ENCODE measurements at places on chromosomes 12 and 14.

DNA sequence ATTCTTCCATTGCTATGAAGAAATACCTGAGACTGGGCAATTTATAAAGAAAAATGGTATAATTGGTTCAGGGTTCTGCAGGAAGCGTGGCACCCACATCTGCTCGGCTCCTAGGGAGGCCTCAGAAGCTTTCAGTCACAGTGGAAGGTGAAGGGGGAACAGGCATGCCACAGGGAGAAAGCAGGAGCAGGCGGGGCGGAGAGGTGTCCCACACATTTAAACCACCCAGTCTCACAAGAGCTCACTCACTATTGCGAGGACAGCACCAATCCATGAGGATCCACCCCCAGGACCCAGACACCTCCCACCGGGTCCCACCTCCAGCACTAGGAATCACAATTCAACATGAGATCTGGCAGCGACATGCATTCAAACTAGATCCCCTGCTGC is 56.0 kb upstream of the C14orf180 start:
- peak; percentile 32 for DNase-seq
- peaks cover 15% of the 10 kb centered on the region for H3K27me3 ChIP-seq
- H3K36me3 ChIP-seq = no peaks in the 10 kb centered on the region
- no peaks in the 10 kb centered on the region for H3K4me1 ChIP-seq
- no peak overlapping the region for H3K27ac ChIP-seq
- H3K4me3 ChIP-seq = no peak overlapping the region

GRCh38 chr12:40232602-40233001 is 7.8 kb downstream of the LRRK2 start:
- H3K4me1 ChIP-seq = no peaks in the 10 kb centered on the region
- no peak overlapping the region for H3K27ac ChIP-seq
- H3K36me3 ChIP-seq = no peaks in the 10 kb centered on the region
- peaks cover 4% of the 10 kb centered on the region for H3K27me3 ChIP-seq
- no peak for DNase-seq

GRCh38 chr14:55884819-55885218 is 233.4 kb upstream of the PELI2 start:
- no peak for DNase-seq
- no peak overlapping the region for H3K4me3 ChIP-seq
- H3K36me3 ChIP-seq = no peaks in the 10 kb centered on the region

- H3K4me1 ChIP-seq = peaks cover 3% of the 10 kb centered on the region
- H3K27ac ChIP-seq = no peak overlapping the region
- H3K27me3 ChIP-seq = peaks cover 24% of the 10 kb centered on the region
- H3K4me3 ChIP-seq = no peak overlapping the region
- H3K36me3 ChIP-seq = no peaks in the 10 kb centered on the region
Observed at GRCh38 chr12:126781593-126781992, 1485.4 kb upstream of the TMEM132C start.

DNA sequence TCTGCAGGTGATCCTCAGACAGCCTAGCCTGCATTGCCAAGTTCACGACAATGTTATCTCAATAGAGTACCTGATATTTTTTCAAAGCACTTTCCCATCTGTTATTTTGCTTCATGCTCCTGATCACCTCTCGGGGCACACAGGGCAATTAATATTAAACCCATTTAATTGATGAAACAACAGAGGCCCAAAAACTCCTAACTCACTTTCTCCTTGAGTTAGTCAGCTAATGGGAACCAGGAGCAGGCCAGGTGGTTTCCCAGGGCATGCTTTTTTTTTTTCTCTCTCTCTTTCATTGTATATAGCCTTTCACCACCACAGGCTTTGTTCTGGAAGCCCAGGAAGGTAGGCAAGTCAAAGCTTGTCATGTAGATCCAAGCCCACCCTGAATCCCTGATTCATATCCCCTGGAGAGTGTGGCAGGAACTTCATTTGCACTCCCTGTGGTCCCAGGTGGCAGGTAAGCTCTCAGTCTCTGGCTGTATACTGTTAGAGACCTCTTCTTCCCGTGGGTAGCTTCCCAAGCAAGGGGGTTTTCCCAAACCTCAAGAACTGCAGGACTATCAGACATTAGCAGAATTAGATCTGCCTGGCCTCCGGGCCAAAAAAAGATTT is 41.6 kb upstream of the MAP1LC3B2 start:
- H3K36me3 ChIP-seq = no peaks in the 10 kb centered on the region
- no peak overlapping the region for H3K27ac ChIP-seq
- DNase-seq = no peak
- H3K4me3 ChIP-seq = no peak overlapping the region

- H3K27me3 ChIP-seq = no peaks in the 10 kb centered on the region
- no peak for DNase-seq
- H3K4me1 ChIP-seq = peaks cover 14% of the 10 kb centered on the region
- H3K27ac ChIP-seq = no peak overlapping the region
Observed at GRCh38 chr14:90560991-90561390, 164.2 kb downstream of the CALM1 start.

GRCh38 chr12:10557766-10558165 is 52.1 kb downstream of the EIF2S3B start:
- no peak overlapping the region for H3K4me3 ChIP-seq
- no peaks in the 10 kb centered on the region for H3K36me3 ChIP-seq
- no peaks in the 10 kb centered on the region for H3K4me1 ChIP-seq
- DNase-seq = no peak
- no peak overlapping the region for H3K27ac ChIP-seq

- peak overlapping the region; percentile 84 for H3K4me3 ChIP-seq
- H3K4me1 ChIP-seq = peaks cover 26% of the 10 kb centered on the region
- H3K36me3 ChIP-seq = peaks cover 8% of the 10 kb centered on the region
- DNase-seq = no peak
- H3K27ac ChIP-seq = no peak overlapping the region
Observed at GRCh38 chr14:94768141-94768520, 1.8 kb downstream of the GSC start.

DNA sequence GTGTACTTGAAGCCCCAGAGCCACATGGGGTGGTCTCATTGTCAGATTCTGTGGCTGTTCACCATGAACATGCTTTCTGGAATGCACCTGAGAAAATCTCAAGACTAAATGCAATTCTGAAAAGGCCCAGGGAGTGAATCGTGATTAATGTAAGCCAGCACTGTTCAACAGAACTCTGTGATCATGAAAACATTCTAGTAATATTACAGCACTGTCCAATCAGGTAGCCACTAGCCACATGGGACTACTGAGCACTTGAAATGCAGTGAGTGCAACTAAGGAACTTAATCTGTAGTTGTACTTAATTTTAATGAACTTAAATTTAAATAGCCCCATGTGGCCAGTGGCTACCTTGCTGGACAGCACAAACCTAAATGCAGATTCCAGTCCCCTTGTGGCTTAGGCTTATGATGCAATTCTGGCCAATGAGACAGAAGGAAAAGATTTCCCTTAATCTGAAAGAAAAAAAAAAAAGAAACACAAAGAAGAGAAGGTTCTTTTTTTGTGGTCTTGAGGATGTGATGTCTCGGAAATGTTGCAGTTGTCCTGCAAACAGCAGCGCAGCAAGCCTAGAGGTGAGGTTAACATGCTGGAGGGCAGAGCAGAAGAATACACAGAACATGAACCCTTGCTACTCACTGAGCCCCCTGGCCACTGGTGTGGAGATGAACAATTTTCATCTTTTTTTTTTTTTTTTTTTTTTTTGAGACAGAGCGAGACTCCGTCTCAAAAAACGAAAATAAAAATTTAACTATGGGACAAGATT is 48.2 kb downstream of the SPPL3 start:
- peaks cover 14% of the 10 kb centered on the region for H3K36me3 ChIP-seq
- H3K4me1 ChIP-seq = peaks cover 13% of the 10 kb centered on the region
- no peaks in the 10 kb centered on the region for H3K27me3 ChIP-seq
- no peak for DNase-seq

DNA sequence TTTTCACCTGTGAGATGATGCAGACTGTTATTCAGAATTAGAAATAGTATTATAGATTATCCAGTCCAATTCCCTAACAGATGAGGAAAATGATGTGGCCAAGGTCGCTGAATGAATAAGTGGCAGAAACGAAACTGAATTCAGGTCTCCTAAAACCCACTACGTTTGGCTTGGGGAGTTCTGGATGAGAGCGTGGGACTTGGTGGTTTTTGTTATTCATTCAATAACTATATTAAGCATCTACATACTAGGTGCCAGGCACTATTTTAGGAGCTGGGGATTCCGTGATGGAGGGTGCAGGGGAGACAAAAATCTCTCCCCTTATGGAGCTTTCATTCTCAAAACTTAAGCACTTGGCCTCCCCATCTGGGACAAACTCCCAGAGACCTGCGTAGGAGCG is 813 bp upstream of the CCDC184 start:
- H3K4me1 ChIP-seq = peaks cover 11% of the 10 kb centered on the region
- no peaks in the 10 kb centered on the region for H3K36me3 ChIP-seq
- no peak for DNase-seq
- peak overlapping the region; percentile 92 for H3K4me3 ChIP-seq
- H3K27me3 ChIP-seq = peaks cover 86% of the 10 kb centered on the region

Measured in type B pancreatic cell (in vitro differentiated cells).